Sigmoid colon (tissue), 7 donors: ENCODE measurements at places on chromosomes 7 and 10.
A peak's percentile ranks its signal among the peaks of the same experiment; 100 is the strongest.

DNA sequence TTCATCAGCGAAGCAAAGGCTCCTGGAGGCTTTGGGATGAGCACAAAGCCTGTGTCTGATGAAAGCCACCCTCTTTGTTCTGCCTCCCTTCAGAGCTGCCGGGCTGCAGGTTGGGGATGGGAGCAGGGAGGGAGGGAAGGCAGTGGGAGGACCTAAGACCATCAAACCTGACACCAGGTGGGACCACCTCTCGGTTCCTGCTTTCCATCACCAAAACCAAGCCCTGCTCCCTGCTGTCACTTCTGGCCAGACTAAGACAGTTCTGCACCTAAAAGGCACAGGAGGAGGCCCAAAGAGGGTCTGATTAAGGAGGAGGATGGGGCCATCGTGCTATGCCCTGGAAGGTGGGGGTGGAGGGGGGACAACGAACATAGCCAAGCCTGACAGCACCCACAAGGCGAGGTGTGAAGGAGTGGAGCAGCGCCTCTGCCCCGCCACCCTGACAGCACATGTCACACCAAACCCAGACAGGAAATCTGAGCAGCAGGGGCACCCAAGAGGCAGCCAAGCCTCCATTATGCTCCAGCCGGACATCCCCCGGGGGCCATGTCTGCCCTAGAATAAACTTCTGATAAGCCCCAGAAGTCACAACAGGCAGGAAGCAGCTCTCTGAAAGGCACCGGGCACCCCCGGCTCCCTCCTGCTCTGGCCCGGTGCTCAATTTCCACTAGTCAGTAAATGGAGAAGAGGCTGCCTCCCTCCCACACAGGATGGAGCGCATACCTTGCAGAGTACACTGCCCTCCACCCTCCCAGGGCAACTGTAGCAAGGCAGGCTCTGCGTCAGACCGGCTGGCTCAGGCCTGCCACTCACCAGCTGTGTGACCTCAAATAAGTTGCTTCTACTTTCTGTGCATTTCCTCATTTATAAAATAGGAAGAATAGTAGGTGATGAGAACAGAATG is 48.9 kb downstream of the DLG5 start:
- peak; percentile 91 for DNase-seq

DNA sequence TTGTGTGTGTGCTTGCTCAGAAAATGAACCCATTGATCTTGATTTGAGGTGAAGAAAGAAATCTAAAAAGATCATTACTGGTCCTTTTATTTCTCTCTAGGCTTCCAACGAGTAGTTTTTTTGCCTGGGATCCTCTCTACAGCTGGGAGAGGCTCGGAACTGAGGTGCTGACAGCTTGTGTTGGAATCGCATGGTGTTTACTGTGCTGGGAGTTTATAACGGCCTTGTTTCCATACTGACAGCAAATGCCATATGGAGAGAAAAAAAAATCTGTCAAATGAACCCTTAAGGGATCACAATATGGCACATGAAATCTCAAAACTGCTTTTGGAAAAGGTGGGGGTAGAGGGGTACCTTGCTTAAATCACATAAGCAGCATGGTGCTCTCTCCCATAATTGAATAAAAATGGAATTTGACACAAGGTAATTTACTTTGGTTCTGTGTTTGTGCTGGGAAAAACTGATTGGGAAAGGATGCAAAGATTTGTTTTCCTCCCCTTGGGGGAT is 165.0 kb downstream of the RGS10 start:
- no peak for DNase-seq

GRCh38 chr10:97590082-97590747 is 694 bp downstream of the C10orf62 start:
- no peak for DNase-seq

DNA sequence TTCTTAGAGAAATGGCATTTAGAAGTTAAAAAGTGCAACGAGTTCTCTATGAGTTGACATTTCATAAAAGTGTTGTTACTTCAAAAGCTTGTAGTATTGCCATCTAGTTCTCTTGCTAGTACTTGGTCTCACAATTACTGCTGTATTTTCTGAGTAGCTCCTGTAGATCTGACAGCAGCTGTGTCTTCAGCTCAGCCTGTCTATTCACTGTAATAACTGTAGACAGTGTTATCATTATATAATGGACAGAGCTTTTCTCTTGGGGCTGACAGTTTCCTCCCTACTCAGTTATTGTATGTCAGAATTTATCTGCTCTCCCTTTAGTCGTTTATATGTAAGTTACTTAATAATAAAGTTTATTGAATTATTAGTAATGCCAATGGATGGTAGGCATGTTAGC is 388.7 kb upstream of the VSTM2A start:
- DNase-seq: no peak

- no peak for DNase-seq
These were observed 261.7 kb downstream of the C7orf25 start for GRCh38 chr7:42650171-42650570.

GRCh38 chr10:34222359-34222758 is 592.7 kb downstream of the PARD3 start:
- no peak for DNase-seq

GRCh38 chr7:132133501-132133900 is 442.8 kb downstream of the PLXNA4 start:
- DNase-seq: no peak

DNA sequence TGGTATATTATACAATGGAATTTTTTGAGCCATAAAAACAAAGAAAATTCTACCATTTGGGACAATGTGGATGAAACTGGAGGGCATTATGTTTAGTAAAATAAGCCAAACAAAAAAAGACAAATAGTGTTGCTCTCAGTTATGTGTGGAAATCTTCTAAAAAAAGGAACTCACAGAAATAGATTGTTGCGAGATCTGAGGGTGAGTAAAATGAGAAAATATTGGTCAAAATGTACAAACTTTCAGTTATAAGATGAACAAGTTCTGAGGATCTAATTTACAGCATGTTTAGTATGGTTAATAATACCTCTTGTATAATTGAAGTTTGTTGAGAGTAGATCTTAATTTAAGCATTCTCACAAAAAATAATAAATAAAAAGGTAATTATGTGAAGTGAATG is 291.2 kb downstream of the KIF20B start:
- no peak for DNase-seq

DNA sequence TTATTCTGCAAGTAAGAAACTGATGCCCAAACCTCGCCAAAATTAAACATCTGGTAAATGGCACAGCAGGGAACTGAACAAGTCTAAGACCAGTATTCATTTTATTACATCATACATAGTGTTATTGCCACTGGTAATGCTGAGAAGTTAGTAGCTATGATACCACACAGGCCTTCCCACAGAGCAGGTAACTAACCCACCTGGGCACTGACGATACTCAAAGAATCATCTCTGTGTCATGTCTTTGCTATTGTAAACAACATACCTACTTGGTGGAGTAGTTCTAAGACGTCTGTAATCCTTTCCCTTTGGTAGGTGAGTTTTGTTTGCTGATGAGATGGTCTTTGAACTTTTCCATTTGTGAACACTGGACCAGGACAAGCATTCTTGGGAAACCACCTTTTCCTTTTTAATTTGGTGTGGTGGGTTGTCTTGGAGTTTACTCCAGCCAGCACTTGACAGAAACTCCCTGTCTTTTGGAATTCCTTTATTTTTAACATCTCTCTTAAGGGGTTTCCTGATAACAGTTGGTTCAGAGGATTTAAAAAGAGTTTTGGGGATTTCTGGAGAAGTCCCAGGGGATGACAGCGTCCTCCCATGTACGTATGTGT is 40.9 kb downstream of the PDSS1 start:
- no peak for DNase-seq

DNA sequence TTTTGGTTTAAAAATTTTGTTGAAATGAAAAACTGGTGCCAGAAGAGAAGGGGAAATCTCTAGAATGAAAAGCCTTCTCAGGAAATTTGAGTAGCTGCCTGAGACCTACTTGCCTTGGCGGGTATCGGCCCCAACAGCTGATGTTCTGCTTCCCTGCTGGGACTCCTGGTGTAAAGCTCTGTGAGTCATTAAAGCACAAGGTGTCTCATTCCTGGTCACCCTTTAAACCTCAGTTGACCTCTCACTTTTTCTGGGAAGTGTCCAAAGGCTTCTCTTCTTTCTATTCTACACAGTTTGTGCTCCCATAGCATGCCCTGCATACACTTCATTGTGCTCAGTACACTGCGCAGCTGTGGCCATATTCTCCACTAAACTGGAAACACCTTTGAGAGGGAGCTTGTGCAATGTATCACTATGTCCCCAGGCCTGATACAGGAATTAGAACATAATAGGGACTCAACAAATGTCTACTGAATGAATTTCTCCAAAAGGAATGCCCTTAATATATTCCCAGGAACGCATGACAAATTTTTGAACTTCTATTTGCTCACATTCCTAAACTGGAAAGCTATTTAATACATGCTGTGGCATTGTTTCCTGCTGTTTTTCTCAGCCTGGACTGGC is 303.9 kb downstream of the SDHAF3 start:
- no peak for DNase-seq

DNA sequence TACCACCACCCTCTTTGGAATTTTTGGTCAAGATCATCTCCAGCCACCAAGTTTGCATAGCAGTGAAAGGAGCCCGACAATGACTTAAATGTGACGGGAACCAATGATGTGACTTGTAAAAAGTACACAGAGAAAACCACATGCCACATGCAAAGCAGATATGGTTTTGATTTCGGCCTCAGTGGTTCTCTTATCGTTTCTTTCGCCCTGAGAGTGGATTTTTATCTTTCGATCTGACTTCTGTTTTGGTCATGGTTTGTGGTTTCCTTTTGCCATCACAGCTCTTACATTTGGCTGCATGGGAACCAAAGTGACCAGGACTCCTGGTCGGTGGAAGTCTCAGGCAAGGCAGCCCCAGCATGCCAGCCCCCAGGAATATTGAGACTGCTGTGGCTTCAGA is 31.5 kb downstream of the TCF7L2 start:
- peak; percentile 46 for DNase-seq

DNA sequence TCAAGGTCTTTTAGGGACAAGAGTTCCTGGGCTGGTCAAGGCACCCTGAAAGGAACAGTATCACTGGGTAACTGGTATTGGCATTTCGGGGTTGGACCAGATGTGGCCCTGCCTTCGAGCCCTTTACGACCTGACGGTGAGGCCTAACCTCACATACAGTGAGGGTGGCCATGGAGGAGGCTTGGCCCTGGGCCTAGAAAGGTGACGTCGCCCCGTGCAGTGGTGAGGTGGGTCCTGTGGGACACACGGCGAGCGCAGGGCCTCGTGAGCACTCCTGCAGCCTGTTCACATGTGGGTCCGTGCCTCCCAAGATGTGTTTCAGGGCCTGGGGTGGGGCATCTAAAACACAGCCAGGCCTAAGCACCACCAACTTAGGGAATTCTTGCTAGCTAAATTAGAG is 36.1 kb downstream of the CRHR2 start:
- no peak for DNase-seq

DNA sequence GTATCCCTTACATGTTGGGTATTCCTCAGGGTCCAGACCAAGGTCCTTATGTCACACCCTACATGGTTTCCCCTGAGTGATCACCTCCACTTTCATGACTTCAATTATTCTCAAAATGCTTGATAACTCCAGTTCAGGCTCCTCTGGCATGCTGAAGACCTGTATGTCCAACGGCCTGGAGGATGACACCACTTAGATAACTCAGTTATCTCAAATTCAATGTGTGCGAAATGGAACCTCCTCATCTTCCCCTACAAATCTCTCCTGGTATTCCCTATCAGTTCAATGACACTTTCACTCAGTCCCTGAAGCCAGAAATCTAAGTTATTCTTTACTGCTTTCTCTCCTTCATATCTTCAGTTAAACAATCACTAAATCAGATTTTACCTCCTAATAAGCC is 8.7 kb upstream of the LUC7L2 start:
- DNase-seq: no peak

GRCh38 chr7:128387216-128388144 is 22.3 kb downstream of the IMPDH1 start:
- DNase-seq: peak; percentile 91

DNA sequence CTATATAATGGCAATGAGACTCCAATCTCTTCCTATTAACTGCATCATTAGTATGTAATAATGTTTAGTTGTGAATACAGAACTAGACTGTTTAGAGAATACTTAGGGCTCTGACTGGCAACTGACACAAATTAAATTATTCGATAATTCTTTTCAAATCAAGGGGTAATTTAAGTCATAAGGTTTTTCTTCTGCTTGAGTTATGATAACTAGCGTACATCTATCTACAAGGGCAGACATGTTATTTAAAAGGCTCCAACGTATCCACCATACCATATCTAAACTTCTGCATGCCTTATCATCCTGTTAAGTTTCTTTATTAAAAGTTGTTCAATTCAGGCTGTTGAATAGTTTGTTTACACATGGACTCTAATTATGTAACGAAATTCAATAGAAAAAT is 11.2 kb downstream of the SEMA3C start:
- no peak for DNase-seq

DNA sequence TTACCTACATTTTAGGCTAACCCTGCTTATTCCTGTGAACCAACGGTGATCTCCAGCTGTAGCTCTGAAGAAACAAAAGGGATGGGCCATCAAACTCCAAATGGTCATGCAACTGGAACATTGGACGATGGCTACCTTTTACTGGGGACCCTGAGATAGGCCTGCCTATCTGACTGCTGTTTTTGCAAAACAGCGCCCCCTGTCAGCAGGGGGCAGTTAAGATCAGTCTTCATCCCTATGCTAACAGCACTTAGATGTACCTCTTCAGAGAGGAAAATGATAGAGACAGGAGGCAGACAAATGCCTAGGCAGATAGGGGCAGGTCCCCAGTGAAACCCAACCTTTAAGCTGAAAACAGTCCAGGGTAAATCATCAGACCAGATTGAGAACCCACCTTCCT is 1085.4 kb upstream of the SORCS1 start:
- DNase-seq: no peak

- no peak for DNase-seq
These were observed 201.9 kb upstream of the KAT6B start for GRCh38 chr10:74624501-74624900.

- no peak for DNase-seq
These were observed 311.0 kb downstream of the ANKRD30A start for GRCh38 chr10:37436357-37436756.

GRCh38 chr7:69906283-69906995 is 308.2 kb downstream of the AUTS2 start:
- DNase-seq: no peak

DNA sequence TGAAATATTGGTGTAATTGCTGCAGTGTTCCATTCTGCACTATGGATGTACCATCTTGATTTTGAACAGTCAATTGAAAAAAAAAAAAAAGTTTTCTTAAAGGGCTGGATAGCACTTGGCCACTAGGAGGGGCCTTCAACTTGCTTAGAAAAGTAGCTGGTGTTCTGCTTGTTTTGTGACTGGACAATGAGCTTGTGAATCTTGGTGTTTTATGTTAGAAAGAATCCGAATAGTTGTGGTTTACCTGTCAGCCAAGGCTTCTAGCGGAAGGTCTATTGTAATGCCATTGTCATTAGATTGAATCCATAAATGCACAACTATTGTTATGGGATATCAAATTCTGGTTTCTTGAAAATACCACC is 77.1 kb downstream of the BMPER start:
- DNase-seq: no peak

DNA sequence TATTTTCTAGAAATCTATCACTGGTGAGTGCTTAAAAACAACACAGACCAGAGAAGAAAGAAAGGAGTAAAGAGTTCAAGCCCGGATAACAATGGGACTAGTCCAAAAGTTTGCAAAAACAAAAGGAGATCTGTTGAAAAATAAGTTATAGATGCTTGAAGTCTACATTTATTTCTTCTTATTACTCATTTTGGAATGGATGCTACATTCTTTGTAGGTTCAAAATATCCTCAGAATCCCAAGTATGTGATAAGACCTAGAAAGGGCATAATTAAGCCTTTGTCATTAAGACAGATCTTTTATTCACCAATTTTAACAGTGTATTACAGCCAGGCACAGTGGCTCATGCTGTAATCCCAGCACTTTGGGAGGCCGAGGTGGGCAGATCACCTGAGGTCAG is 42.7 kb upstream of the ITGB8 start:
- DNase-seq: no peak
